ENCODE measurements at places on chromosomes 6 and 20.
A peak's percentile ranks its signal among the peaks of the same experiment; 100 is the strongest.

- H3K4me3 ChIP-seq = no peak overlapping the region
- H3K4me1 ChIP-seq = peaks cover 18% of the 10 kb centered on the region
- DNase-seq = no peak
Observed at GRCh38 chr20:46399401-46399800, 7.0 kb downstream of the ELMO2 start.

GRCh38 chr6:8633762-8634161 is 198.4 kb upstream of the SLC35B3 start:
- no peak overlapping the region for H3K27ac ChIP-seq
- H3K36me3 ChIP-seq = no peaks in the 10 kb centered on the region
- H3K4me1 ChIP-seq = no peaks in the 10 kb centered on the region
- H3K27me3 ChIP-seq = no peaks in the 10 kb centered on the region
- DNase-seq = no peak

DNA sequence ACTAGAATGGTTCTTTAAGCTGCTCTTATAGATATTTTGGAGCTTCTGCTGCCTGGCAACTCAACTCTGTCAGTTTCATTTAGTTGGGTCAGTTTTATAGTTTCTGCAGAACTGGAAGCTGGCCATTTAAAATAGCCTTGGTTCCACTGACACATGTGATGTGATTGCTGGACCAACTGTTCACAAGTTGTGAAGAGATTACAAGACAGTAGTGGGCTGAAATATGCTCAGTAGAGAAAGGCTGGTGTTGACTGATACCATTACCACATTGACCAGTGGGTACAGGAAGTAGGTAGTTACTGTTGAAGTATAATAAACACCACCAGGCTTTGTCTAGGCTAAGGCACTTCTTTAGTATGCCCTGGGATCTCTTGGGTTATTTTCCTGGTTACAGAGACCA is 39.0 kb downstream of the BCKDHB start:
- no peak overlapping the region for H3K27ac ChIP-seq
- no peak for DNase-seq
- no peak overlapping the region for H3K4me3 ChIP-seq
- H3K27me3 ChIP-seq = no peaks in the 10 kb centered on the region
- peaks cover 3% of the 10 kb centered on the region for H3K4me1 ChIP-seq
- no peaks in the 10 kb centered on the region for H3K36me3 ChIP-seq

GRCh38 chr6:7723554-7723953 is 2.3 kb upstream of the BMP6 start:
- peaks cover 47% of the 10 kb centered on the region for H3K27me3 ChIP-seq
- H3K4me3 ChIP-seq = no peak overlapping the region
- peaks cover 2% of the 10 kb centered on the region for H3K4me1 ChIP-seq
- no peak overlapping the region for H3K27ac ChIP-seq
- DNase-seq = no peak

- no peak for DNase-seq
- H3K4me3 ChIP-seq = no peak overlapping the region
- no peaks in the 10 kb centered on the region for H3K4me1 ChIP-seq
Observed at GRCh38 chr6:137307163-137307854, 88.1 kb upstream of the IFNGR1 start.

- DNase-seq = no peak
- H3K27ac ChIP-seq = no peak overlapping the region
- H3K27me3 ChIP-seq = no peaks in the 10 kb centered on the region
- H3K36me3 ChIP-seq = no peaks in the 10 kb centered on the region
Observed at GRCh38 chr6:51199733-51200260, 381.1 kb downstream of the TFAP2B start.

GRCh38 chr20:20593447-20594170 is 118.8 kb downstream of the RALGAPA2 start:
- H3K27ac ChIP-seq = no peak overlapping the region
- H3K4me1 ChIP-seq = peaks cover 4% of the 10 kb centered on the region

- H3K4me1 ChIP-seq = no peaks in the 10 kb centered on the region
- DNase-seq = no peak
- H3K4me3 ChIP-seq = no peak overlapping the region
- peaks cover 3% of the 10 kb centered on the region for H3K27me3 ChIP-seq
Observed at GRCh38 chr20:57540890-57541580, 16.1 kb upstream of the CTCFL start.

GRCh38 chr6:134870677-134871498 is 79.0 kb downstream of the ALDH8A1 start:
- H3K36me3 ChIP-seq = no peaks in the 10 kb centered on the region
- peak; percentile 77 for DNase-seq
- H3K4me1 ChIP-seq = no peaks in the 10 kb centered on the region
- H3K27me3 ChIP-seq = no peaks in the 10 kb centered on the region

- H3K4me3 ChIP-seq = no peak overlapping the region
- H3K36me3 ChIP-seq = no peaks in the 10 kb centered on the region
- DNase-seq = no peak
- H3K27ac ChIP-seq = no peak overlapping the region
- peaks cover 7% of the 10 kb centered on the region for H3K27me3 ChIP-seq
Observed at GRCh38 chr20:63061051-63061770, 54.4 kb upstream of the BHLHE23 start.

DNA sequence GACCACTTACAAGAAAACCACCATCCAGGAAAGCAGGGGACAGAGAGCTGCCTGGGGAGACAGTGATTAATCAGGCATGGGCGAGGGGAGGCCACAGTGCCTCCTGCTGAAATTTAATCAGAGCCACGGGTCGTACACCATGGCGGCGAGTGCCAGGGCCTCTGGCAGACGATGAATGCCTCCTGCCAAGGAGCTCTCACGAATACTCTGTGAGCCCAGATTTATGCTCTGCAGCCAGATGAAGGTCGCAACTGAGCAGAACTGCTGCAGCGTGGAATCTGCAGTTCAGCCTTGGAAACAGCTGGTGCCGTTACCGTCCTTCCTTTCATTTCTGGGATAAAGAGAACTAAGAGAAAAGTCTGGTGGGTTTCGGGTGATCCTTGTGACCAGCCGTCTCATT is 85.6 kb downstream of the BFSP1 start:
- no peaks in the 10 kb centered on the region for H3K4me1 ChIP-seq
- no peak overlapping the region for H3K4me3 ChIP-seq
- peaks cover 21% of the 10 kb centered on the region for H3K27me3 ChIP-seq
- H3K27ac ChIP-seq = no peak overlapping the region

DNA sequence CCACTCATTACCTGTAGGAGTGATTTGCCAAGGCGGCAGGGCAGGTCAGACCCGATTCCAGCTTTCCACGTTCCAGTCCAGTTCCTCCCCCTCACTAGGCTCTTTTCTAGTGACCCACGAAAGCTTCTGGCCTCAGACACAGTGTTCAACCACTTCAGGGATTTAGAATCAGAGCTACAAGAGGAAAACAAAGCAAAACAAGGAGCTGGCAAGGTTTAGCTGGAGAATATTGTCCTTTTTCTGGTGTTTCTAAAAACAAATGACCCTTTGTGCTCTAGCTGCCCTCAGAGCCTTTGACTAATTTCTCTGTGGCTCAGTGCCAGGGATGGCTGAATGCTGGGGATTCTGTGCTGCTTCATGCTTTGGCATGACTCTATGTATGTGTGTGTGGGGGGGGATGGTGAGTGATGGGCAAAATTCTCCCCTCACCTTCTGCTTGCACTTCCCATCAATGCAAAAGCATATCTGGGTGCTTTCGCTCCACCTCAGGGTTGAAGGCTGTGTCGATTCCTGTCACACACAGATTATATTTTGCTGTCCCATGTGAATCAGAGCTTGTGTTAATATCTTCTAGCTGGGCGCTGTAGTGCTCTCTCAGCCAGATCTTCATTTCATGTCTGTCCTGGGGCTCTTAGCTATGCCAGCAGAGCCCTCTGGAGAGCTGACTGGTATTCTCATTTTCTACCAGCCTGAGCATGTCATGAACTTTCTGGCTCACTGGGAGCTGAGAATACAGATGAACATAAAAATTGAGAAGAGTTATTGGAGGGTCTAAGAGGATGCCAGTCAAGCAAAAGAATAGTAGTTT is 19.3 kb upstream of the NEDD9 start:
- H3K36me3 ChIP-seq = no peaks in the 10 kb centered on the region
- peak; percentile 64 for DNase-seq
- H3K27ac ChIP-seq = no peak overlapping the region
- H3K4me3 ChIP-seq = no peak overlapping the region
- no peaks in the 10 kb centered on the region for H3K27me3 ChIP-seq
- H3K4me1 ChIP-seq = peaks cover 9% of the 10 kb centered on the region

DNA sequence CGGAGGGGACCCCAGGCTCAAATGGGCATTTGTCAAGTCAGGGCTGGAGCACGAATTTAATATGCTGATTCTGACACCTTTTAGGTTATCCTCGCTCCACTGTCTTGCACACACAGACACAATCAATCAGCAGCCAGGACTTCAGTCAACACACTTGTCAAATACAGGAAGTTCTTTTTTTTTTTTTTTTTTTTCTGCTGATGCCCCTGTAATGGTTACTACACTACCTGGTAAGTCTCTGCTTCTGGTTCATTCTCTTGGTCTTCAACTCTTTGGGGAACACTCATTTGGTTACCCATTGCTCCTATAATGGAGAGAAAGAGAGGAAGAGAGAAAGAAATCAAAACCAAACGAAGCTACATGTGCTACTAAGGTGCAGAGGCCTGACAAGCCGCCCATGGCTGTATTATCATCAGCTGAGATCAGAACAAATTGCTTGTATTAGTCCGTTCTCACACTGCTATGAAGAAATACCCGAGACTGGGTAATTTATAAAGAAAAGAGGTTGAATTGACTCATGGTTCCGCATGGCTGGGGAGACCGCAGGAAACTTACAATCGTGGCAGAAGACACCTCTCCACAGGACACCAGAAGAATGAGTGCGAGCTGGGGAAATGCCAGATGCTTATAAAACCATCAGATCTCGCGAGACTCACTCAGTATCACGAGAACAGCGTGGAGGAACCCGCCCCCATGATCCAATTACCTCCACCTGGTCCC is 11.8 kb downstream of the BCAS1 start:
- no peak overlapping the region for H3K4me3 ChIP-seq
- H3K27ac ChIP-seq = no peak overlapping the region
- no peak for DNase-seq
- no peaks in the 10 kb centered on the region for H3K36me3 ChIP-seq
- H3K4me1 ChIP-seq = no peaks in the 10 kb centered on the region

GRCh38 chr20:37656945-37657344 is 36.9 kb upstream of the CTNNBL1 start:
- no peak overlapping the region for H3K4me3 ChIP-seq
- H3K27me3 ChIP-seq = peaks cover 15% of the 10 kb centered on the region
- no peak for DNase-seq
- H3K4me1 ChIP-seq = no peaks in the 10 kb centered on the region

DNA sequence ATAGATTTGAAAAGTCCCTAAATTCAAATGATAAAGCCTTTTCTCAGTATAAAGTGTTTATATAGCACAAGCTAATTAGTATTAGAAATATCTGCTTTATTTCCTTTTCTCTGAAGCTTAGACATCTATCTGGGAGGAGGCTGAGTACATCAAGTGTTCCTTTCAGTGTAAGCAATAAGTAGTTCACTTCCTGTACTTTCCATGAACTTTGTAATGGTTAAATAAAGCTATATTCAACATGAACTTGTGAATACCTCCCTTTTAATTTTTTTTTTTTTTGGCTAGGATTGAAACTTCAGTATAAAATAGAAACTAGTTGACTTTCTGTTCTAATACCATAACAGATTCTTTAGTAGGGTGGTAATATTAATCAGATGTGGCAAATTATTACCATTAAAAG is 190.9 kb downstream of the CENPW start:
- H3K4me3 ChIP-seq = no peak overlapping the region
- no peaks in the 10 kb centered on the region for H3K4me1 ChIP-seq
- H3K27me3 ChIP-seq = no peaks in the 10 kb centered on the region
- DNase-seq = no peak
- no peak overlapping the region for H3K27ac ChIP-seq

GRCh38 chr20:4490045-4490444 is 231.7 kb upstream of the PRND start:
- no peaks in the 10 kb centered on the region for H3K27me3 ChIP-seq
- DNase-seq = no peak
- H3K4me3 ChIP-seq = no peak overlapping the region
- no peak overlapping the region for H3K27ac ChIP-seq

GRCh38 chr6:109344226-109344625 is 38.0 kb downstream of the CD164 start:
- no peak for DNase-seq
- no peaks in the 10 kb centered on the region for H3K27me3 ChIP-seq
- H3K36me3 ChIP-seq = no peaks in the 10 kb centered on the region
- no peak overlapping the region for H3K4me3 ChIP-seq
- no peaks in the 10 kb centered on the region for H3K4me1 ChIP-seq

- H3K4me1 ChIP-seq = peaks cover 11% of the 10 kb centered on the region
- H3K27me3 ChIP-seq = no peaks in the 10 kb centered on the region
- H3K36me3 ChIP-seq = no peaks in the 10 kb centered on the region
Observed at GRCh38 chr20:38187517-38187916, 22.4 kb upstream of the TGM2 start.

GRCh38 chr6:119243657-119244056 is 105.9 kb downstream of the MAN1A1 start:
- no peaks in the 10 kb centered on the region for H3K27me3 ChIP-seq
- H3K27ac ChIP-seq = no peak overlapping the region
- peaks cover 4% of the 10 kb centered on the region for H3K4me1 ChIP-seq
- no peak overlapping the region for H3K4me3 ChIP-seq
- DNase-seq = no peak

DNA sequence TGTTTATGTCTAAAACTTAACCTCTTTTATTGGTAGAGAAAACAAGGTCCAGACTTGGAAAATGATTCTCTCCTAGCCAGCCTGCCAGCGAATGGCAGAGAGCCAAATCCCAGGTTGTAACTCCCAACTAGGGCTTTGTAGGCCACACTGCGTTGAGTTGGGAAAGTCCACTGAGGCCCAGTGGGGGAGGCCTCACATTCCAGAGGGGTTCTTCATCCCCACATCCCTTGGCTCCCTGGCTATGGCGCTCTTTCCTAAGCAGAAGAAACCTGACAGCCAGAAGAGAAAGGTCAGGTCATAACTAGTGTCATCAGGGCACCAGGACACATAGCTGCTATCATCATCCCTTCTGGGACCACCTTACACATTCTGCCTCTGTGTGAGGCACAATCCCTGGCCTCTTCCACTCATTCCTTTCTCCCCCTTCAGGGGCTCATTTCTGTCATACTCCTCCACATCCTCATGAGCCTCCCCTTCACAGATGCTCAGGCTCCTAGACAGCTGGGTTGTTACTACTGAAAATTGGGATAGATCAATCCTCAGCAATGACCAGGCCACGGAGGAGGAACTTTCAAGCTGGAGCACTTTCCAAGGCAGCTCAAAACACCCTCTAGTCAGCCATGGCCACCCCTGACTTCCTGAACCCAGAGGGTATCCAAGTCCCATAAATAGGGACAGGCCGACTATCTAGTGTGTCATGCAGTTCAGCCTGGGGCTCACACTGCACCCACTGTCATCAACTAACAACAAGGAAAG is 48.6 kb downstream of the TCP11 start:
- peak; percentile 79 for DNase-seq
- peaks cover 38% of the 10 kb centered on the region for H3K4me1 ChIP-seq
- peaks cover 14% of the 10 kb centered on the region for H3K36me3 ChIP-seq
- no peaks in the 10 kb centered on the region for H3K27me3 ChIP-seq
- H3K4me3 ChIP-seq = no peak overlapping the region

DNA sequence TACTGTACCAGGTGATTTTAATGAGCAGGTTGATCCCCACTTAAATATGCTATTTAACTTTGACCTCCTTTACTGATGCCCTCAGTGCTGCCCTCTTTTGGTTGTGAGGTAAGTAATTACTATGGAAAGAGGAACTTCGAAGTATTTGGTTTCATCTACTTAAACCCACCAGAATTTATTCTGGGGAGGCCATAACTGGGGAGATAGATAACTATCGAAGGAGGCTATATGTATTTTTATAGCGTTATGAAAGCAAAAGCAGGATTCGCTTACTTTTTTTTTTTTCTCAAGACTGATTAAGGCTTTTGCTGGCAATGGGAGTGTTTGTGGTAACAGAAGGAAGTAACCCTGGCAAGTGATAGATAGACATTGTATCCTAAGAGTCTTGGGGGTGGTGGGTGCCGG is 168.9 kb upstream of the CENPW start:
- no peak overlapping the region for H3K4me3 ChIP-seq
- H3K27me3 ChIP-seq = peaks cover 12% of the 10 kb centered on the region
- no peaks in the 10 kb centered on the region for H3K4me1 ChIP-seq

Measured in IMR-90 (cell line).